T1000 (cell line): ENCODE measurements at places on chromosomes 12 and 14.

- no peak for DNase-seq
Observed at GRCh38 chr14:74438351-74438915, 12.4 kb upstream of the SYNDIG1L start.

- no peak for DNase-seq
Observed at GRCh38 chr12:107564946-107565345, 120.7 kb upstream of the PWP1 start.

DNA sequence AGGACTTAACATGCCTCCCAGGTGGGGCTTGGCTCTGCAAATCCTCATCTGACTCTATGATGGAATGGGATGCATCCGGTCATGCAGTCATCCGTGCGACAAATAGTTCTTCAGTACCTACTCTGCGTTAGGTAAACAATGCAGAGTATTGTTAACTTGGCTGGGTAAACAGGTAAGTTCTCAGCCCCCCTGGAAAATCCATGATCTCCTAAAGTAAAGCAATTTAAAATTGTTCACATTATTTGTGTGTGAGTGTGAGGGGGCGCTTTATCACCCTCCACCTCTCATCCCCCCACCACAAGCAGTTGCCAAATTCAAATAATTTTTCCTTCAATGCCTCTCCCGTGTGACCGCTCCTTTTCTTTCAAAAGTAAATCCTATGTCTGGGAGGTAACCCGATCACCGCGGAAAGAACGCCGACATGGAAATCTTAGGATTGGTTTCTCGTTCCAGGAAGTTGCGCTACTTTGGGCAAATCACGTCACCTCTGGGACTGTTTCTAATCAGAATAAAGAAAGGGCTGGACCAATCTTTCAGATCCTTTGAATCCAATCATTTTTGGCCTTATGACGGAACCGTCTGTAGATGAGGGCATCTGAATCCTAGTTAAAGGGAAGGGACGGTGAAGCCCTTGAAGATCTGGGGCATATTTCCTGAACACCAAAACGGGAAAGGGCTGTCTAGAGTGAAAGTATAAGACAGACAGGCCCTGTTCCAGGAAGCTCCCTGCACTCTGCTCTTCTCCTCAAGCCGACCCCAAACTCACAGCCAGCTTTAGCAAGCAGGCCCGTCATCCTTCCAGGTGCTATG lies 44.0 kb upstream of the SINHCAF start:
- DNase-seq = no peak

DNA sequence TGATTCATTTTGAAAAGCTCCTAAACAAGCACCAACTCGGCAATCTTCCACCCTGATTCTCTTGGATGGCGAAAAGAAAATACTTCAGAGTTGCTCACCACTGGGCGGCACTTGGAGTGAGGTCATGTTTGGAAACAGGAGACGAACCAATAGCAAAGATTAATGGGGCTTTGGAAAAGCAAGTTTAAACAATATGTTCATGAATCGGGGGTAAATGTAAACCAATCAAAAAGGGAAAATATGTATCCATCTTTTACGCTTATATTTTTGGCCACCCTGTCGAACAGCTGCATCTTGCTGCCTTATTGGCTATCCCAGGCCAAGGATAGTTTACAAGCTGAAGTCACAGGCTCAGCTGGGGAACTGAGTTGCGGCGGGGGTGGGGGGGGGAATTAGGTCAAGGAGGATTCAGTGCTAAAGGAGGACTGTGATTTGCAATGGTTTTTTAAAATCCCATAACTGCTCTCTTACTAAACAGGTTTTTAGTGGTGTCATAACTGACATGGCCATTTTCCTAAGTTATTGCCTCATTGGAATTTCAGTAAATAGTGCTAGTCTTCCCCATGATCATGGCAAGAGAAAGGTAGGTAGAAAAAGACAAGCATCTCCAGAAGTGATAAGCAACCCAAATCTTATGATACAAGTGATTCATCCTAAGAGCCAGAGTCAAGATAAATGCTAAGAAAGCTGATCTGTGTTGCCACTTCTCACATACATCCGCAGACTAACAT lies 210.6 kb downstream of the PHLDA1 start:
- peak; percentile 46 for DNase-seq

DNA sequence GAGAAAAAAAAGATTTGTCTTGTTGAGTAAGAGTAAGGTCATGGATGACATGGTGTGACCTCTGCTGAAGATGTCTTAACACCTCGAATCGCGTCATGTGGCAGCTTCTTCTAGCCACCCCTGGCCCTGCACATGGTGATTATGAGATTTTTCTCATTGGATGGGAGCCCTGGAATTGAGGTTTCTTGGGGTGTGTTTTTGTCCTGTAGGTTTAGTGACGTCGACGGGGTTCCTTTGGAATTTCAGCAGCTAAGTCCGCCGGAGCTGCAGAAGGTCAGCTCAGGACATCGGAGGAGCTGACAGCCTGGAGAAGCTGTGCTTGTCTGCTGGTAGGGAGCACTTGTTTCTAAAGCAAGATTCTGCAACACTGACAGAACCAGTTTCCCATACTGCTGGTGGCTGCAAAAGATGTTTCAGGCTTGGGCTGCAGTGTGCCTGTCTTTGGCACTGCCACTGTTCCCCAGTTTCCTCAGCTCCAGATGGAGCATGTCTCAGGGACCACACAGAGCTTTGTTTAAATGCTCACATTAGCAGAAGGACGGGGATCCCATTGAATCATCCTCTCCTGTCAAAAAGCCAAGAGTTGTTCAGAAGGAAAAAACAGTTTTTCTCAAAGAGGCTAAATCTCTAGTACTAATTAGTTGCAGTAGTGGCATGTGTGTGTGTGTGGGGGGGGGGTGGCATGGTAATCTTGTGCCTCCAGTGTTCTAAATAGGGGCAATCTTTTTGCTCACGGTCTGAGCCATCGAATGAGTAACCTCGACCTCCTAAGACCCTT lies 5.2 kb upstream of the FOS start:
- no peak for DNase-seq

DNA sequence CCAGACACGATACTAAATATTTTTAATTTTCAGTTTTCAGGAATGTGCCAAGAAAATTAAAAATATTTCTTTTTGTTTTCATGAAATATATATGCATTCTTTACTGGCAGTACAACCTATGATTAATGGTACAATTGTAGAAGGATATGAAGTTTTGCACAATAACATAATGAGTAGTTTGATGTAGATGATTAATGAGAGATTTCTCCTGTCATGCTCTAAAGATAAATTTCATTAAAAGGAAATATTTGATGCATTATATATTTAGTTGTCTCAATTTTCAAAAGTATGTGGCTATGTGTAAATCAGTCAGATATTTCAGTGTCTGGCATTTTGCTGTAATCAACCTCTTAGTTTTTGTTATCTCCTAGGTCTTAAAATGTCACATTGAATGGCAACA lies 940.2 kb upstream of the MDGA2 start:
- no peak for DNase-seq

- no peak for DNase-seq
Observed at GRCh38 chr12:7989827-7990491, 42.6 kb upstream of the FOXJ2 start.

DNA sequence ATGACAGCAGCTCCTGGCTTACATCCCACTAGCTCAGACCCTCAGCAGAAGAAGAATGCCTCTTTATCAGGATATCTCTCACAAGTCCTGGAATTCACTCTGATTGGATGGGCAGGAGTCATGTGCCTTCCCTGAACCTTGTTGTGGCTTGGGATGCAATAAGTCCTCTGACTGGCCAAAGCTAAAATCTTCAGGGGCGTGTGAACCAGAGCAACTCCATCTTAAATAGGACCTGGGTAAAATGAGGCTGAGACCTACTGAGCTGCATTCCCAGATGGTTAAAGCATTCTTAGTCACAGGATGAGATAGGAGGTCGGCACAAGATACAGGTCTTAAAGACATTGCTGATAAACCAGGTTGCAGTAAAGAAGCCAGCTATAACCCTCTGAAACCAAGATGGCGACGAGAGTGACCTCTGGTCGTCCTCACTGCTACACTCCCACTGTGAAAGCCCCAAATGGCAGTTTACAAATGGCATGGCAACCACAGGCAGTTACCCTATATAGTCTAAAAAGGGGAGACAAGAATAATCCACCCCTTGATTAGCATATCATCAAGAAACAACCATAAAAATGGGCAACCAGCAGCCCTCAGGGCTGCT lies 60.4 kb upstream of the FICD start:
- no peak for DNase-seq

GRCh38 chr14:50804181-50804721 lies 26.7 kb downstream of the NIN start:
- DNase-seq = no peak

DNA sequence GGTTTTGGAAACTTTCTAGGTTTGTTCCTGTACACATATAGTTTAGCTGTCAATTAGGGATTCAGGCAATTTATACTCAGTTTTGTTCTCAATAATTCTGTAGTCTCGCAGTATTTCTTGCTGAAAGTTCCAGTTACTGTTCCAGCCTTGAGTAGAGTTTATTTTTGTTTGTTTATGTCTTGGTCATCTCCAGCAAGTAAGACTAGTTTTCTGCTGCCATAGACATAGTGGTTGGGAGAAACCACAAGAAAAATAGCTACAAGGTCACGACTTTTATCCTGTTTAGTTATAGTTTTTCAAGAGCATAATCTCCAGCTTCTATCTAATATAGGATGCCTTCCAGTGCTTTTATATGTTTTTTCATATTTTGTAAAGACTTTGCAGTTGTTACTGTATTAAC lies 99.6 kb upstream of the FOXG1 start:
- DNase-seq = no peak

- DNase-seq = no peak
Observed at GRCh38 chr12:33752854-33753253, 269.4 kb upstream of the ALG10 start.

- no peak for DNase-seq
Observed at GRCh38 chr12:104568935-104569334, 112.2 kb downstream of the CHST11 start.

- DNase-seq = peak; percentile 67
Observed at GRCh38 chr12:69880571-69880970, 55.5 kb downstream of the MYRFL start.

DNA sequence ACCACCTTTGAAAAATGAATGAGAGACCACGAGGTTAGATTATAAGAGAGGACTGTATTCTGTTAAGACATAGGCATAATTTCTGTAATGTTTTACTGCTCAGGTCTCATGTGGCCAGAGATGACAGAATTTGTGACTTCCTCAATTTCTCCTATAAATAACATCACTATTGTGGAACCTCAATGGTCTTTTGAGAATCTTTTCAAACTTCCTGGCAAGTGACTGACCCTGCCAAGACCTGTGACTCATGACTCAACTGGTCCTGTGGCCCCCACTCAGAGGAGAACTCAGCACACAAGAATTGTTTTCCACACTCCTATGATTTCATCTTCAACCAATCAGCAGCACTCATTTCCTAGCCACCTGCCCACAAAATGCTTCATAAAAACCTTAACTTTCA lies 508.2 kb upstream of the ATP2B1 start:
- peak; percentile 6 for DNase-seq

DNA sequence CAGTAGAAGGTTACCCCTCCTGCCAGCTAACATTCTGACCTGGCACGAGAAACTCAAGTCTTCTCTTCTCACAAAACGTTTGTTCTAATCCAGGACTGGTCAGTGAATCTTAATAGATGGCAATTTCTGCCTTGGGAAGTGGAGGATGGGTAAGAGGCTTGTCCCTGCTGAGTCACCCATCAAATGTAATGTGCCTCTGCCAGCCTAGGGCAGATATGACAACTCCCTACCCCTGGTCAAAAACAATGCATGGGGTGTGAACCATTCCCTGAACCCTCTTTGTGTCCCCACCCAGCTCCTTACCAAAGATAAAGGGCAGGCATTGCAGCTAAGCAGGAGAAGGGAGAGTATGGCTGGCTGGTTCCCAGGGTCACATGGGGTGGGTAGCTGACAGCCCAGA lies 1052.9 kb downstream of the GALC start:
- no peak for DNase-seq
